ENCODE measurements at places on chromosomes 3 and 15. TPM values are rescaled to one million over a fixed set of nuclear protein-coding genes. Genes with fewer than 3 reads are reported as not detected.
A peak's percentile ranks its signal among the peaks of the same experiment; 100 is the strongest.

The GXYLT2 gene
- total RNA-seq: 1.0 TPM

The KATNBL1 gene
- total RNA-seq: 52.4 TPM

The MITF gene
- total RNA-seq: 7.3 TPM

The FBLN2 gene
- 6.4 TPM for total RNA-seq

The C15orf62 gene
- total RNA-seq: 0.51 TPM

The ITPKA gene
- total RNA-seq: not detected

The MEIS2 gene
- 36.5 TPM for total RNA-seq

The TERC gene
- total RNA-seq: 1.5 TPM

The FBXL22 gene
- 0.85 TPM for total RNA-seq

DNA sequence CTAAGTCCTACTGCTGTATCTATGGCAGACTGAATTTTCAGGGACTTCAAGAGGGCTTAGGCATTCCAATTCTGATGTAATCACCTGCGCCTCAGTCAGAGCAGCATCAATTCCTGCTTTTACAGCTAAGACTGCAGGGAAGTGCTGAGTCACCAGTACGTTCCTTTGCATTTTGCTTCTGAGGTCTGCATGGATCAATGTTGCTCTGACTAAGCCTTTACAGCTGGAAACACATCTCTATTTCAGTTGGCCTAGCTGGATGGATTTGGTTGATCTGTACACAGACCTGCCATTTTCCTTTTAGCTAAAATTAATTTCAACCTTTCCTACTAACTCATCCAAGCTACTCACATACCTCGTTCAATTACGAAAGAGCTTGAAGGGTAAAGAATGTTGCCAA, 51.3 kb downstream of the ETV5 start:
- no peak for DNase-seq

DNA sequence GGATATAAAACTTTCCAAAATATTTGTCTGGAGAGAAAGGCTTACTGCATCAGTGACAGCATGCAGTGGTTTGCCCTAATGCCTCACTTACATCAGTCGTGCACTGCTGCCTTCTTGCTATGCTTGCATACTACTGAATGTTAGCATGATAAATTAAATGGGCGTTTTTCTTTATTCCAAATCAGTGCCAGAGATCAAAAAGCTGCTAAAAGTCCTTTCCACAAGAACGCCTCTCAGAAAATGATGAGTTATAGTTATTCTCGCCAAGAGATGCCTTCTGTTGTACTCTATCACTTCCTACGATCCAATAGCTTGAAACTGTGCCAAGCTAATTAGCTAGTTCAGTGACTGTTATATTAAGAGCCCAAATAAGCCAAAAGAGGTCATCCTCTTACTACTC, 345.8 kb upstream of the ROBO2 start:
- no peak for DNase-seq

- peak; percentile 88 for DNase-seq
These were observed 114.3 kb upstream of the ARHGEF3 start for GRCh38 chr3:56915966-56916586.

- DNase-seq: no peak
These were observed 252.0 kb downstream of the EPHB1 start for GRCh38 chr3:135047061-135047460.

GRCh38 chr3:138863776-138864113, 29.0 kb upstream of the PIK3CB start:
- DNase-seq: peak; percentile 6

DNA sequence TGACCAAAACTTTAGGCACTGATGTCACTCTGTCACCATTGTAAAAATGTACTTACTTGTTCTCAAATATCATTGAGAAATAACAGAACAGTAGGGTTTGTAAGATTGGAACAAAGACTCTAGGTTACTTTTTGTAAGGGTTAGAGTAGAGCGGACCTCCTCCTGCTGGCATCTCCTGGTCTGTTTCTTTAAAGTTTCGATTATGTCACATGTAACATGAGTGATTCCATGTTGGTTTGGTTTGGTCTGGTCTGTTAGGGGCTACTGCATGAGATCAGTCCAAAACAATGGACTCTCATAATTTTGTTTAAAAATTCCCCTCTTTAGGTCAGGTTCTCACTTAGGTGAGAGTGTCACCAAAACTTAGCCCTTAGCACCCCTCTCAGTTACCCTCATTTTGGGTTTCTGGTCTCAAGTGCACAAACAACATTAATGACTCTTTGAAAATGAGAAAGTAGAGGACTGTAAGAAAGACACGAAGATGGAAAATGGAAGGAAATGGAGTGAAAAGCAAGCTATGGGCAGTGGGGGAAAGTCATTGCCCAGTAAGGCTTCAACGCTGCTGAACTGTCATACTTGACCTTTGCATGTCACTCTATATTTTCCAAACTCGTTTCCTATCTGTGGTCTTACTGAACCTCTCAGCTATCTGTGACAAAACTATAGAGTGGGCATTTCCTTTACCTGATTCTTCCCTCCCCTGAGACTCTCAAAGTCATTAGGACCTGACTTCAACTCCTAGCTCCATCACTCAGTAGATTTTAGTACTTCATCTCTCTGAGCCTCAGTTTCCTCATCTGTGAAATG, 52.7 kb downstream of the LDHAL6B start:
- no peak for DNase-seq

All from spleen (tissue), 13 donors.